ENCODE measurements at places on chromosomes 3 and 15.

DNA sequence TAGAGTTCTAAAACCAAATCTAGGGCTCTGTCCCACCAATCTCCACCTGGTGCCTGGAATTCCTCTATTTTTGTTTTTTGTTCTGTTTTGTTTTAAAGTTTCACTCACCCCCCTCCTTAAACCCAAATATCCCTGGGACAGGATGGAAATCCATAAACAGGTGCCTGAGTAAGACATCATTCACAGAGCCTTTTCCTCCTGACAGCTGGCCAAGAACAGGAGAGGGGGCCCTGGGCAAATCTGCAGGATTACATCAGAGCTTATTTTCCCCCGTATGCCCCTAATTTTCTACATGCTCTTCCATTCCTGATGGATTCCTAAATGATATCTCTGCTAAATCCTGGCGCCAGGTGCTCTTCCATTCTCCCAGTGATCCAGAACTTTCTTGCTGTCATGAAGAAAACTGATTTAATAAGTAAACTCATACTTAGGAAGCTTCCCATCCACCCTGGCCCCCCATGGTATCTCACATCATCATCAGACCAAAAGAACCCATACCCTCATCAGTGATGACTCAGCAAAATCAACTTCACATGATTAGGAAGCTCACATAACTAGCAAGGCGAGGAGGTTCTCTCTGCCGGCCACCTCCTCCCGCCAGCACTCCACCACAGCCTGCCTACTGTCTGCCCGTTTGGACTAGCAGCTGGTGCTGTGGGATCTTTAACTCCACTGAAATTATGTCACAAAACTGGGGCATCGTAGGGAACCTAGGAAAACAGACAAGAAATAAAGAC, 61.0 kb downstream of the LIPC start:
- DNase-seq: no peak

GRCh38 chr3:159029306-159030026, 227.6 kb downstream of the MFSD1 start:
- no peak for DNase-seq

GRCh38 chr3:38003371-38003816, 12.8 kb downstream of the VILL start:
- DNase-seq: no peak

GRCh38 chr3:196974661-196975060, 6.0 kb upstream of the PIGZ start:
- no peak for DNase-seq

DNA sequence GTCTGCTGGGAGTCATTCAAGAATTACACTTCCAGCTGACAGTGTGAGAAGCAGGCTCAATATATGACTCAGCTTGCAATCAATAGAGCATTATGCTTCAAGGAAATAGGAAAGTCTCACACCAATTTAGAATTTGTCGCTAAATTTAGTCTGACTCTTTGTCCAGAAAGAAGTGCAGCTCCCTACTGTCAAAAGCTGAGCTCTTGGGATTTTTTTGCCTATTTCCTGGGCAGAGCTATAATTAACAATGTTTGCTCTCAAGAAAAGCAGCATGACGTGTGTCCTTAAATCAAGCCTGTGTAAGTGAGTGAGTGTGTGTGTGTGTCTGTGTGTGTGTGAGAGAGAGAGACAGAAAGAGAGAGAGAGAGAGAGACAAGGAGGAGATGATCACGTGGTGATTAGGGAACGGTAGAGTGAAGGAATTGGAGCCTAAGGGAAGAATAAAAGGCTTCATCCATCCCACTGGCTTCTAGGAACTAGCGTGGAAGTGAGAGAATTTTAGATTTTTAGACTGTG, 16.4 kb upstream of the SLC35G2 start:
- no peak for DNase-seq

GRCh38 chr3:18544146-18544545, 119.0 kb upstream of the SATB1 start:
- no peak for DNase-seq

DNA sequence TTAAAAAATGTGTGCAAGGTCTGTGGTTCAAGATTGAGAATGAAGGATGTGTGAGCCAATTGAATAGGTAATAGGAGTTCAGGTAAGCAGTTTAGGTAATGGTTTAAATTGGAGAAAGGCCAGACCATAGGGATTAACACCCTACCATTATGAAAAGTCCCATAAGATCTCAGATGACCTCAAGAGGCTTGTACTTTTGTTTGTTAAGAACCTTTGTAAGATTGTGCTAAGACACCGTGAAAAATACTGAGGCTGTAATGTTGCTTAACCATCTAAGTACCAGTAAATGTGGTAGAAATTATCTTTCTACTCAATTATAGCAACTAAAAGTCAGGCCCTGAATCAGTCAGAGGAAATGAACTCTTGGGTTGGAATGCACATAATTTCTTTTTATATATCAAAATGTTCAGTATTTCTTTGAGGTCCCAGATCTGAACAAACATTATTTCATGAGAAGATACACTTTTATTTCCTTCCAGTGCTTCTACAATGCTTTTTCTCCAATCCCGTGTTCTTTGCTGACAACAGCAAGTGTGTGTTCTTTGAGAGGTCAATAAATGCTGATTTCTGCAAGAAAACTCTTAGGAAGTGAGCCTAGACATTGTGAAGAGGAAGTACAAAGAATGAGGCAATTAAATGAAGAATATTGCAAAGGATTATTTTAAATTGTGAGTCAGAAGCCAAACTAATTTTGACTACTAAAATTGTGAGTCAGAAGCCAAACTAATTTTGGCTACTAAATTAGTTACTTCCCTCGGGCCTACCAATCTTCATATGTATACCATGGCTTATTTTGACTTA, 66.4 kb downstream of the TCF12 start:
- DNase-seq: no peak

GRCh38 chr3:10957976-10958749, 34.4 kb upstream of the SLC6A1 start:
- no peak for DNase-seq

DNA sequence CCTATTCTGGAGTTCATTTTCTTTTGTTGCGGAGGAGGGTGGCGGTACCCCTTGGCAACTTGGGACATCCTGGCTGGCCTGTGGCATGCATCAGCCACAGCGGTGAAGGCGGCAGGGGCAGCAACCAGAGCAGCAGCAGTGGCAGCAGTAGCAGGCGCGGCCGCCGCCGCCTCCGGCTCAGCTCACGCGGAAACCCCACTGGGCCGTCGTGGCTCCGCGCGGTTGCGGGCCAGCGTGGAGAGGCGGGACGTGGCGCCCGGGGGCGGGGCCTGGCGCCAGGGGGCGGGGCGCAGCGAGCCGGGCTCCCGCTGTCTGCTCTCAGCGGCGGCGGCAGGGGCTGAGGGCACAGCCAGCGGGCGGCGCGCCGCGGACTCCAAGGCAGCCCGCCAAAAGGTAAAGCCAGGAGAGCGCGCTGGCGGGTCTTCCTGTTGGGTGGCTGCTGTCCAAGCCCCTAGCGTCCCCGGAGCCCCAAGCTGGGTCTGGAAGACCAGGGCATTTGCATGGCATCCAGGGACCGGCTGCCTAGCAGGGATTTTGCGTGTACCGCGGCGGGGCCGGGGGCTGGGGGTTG, 334.4 kb upstream of the THRB start:
- DNase-seq: no peak

GRCh38 chr3:32501783-32502117, 902 bp downstream of the CMTM6 start:
- DNase-seq: no peak

GRCh38 chr15:33852094-33852493, 116.2 kb upstream of the CHRM5 start:
- DNase-seq: no peak

DNA sequence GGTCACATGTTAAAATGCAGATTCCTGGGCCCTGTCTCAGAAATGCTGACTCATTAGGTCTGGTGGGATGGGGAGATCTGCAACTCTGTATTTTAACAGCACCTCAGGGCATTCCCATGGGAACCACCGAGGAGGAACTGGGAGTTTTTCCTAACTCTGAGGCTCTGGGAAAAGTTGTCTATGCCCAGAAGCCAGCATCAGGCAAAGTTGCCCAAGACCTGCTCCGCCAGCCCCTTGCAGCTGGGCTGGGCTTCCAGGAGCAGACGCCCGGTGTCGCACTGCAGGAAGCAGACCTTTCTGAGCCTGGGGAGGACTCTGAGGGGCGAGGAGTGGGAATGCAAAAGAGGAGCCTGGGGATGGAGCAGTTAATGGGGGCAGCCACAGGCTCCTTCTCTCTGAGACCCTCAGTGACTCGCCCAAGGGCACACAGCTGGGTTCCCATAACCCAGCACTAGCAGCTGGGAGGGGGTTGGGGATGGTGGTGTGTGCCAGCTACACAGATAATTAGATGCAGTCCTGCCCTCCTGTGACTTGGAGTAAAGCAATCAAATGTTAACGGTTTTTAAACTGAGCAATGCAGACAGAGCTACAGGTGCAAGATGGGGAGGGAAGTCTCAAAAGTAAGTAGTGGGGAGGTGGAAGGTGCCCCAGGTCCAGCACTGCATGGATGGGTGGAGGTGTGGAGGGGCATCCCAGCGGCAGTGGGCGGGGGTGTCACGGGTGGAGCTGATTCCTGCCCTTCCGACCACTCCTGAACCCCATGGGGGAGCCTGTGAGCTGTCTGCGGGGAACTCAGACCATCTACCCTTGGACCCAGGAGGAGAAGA, 100.4 kb downstream of the LSM3 start:
- no peak for DNase-seq

GRCh38 chr3:151837057-151837456, 23.1 kb downstream of the AADAC start:
- no peak for DNase-seq

- DNase-seq: no peak
Measured at GRCh38 chr3:142337994-142338393, 109.8 kb downstream of the XRN1 start.

DNA sequence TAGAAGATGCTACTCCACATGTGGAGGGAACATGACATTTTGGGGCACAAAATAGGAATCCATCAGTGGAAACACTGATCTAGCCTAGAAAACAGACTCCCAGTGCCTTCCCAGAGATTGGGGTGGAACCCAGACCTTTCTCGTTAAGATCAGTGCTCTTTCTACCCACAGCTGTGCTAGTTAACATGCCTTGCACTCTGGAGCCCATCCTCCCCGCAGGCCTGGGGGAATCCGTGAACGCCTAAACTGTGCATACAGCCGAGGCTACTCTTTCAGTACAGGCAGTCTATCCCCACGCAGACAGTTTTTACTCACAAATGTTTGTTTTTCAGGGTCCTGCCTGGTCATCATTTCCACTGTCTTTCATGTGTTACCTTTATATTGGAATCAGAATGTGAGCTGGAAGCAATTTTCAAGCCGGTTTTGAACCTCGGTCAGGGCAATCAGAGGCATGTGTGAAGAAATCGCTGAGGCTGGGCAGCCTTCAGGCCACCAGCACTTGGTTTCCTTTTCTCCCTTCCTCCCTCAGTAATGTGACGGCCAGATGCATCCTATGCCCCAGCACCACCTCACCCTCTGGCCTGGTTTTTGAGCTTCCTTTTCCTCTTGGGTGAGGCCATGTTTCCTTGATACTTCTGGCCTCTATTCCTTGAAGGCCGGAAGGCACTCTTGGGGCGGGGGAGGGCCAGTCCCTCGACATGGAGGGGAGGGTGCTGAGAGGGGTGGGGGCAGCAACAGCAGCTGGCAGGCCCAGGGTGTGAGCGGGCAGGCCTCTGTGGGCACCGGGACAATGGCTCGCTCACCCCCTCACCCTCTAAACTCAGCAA, 123.6 kb upstream of the GALNT15 start:
- no peak for DNase-seq

- no peak for DNase-seq
Measured at GRCh38 chr3:88444251-88444650, 294.5 kb downstream of the C3orf38 start.

GRCh38 chr3:39296197-39297077, 16.6 kb upstream of the CX3CR1 start:
- DNase-seq: no peak

- DNase-seq: peak; percentile 54
Measured at GRCh38 chr15:74127255-74127953, 3.0 kb upstream of the ISLR2 start.

- no peak for DNase-seq
Measured at GRCh38 chr15:85597155-85597815, 197.4 kb downstream of the KLHL25 start.

- no peak for DNase-seq
Measured at GRCh38 chr3:64144241-64144900, 80.9 kb downstream of the PRICKLE2 start.

DNA sequence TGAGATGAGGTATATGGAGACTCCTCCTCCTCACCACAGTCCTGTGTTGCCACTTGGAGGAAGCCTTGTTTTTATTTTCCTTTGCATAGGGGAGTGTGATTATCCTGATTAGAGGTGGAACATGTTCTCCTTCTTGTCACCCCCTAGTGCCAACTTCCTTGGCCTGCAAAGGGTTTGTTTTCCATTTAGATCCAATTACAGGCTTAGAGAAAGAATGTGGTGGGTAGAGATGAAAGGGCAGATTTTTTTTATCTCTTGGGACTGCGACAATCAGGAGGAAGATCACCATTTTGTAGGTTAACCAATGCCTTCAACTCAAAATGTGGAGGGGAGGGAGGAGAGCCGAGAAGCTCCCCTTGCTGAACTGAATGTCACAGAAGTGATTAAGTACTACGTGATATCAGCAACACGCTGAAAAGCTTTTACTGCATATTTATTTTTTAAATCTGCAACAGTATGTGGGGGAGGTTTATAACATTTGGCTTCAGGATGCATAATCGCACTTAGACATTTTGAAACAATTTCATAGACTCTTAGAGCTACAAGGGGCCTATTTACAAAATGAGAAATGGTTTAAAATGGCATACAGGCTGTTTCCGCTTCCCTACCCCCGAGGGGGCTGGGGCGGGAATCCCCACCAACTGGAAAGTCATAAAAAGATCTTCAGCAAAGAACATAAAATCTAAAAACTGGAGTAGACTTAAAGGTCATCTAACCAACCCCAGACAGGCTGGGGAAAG, 2.4 kb downstream of the LMCD1 start:
- DNase-seq: no peak

DNA sequence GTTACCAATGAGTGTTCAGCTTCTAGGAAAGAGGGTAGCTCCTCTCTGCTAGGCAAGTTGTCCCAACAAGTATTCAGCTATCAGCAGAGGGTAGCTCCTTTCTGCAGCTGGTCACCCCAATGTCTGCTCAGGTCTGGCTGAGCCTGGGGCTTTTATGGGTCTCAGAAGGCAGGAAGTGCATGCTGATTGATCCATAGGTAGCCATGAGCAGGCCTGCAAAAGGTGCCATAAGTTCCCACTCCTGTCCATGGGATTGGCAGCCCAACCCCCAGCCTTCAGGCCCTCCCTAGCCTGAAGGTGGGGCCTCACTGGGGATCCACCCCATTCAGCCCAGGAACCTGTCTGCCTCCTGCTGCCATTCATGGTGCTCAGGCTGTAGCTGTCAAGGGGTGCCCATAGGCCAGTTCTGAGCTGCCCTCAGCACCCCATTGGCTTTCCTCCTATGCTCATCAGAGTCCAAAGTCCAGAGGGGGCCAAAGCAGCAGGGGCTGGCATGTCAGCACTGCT, 34.6 kb upstream of the DNAJC13 start:
- no peak for DNase-seq

- DNase-seq: no peak
Measured at GRCh38 chr15:31153531-31153930, 52.0 kb upstream of the TRPM1 start.

All from NCI-H510A (cell line).